Airway epithelial cell (primary cell): ENCODE measurements at places on chromosomes 16 and 17. TPM values are rescaled to one million over a fixed set of nuclear protein-coding genes. Genes with fewer than 3 reads are reported as not detected.

Gene RGS9
- total RNA-seq, result 1.2 and 1.8 TPM in 2 replicates

Gene DOC2A
- total RNA-seq, result 0.71 TPM in 1 of 2 replicates, not detected in the other

Gene KRT15
- total RNA-seq, result 292 and 317 TPM in 2 replicates

Gene PPP1R1B
- total RNA-seq, result 1.3 and 2.5 TPM in 2 replicates

Gene SPATA20
- total RNA-seq, result 34.8 and 35.6 TPM in 2 replicates

Gene ERBB2
- total RNA-seq, result 57.0 and 69.2 TPM in 2 replicates

Gene SLC38A8
- total RNA-seq, result not detected in 2 replicates

Gene KREMEN2
- 22.7 and 23.4 TPM in 2 replicates for total RNA-seq

Gene CCL5
- total RNA-seq, result not detected in 2 replicates

Gene NAT9
- total RNA-seq, result 22.3 and 24.6 TPM in 2 replicates

Gene AP2B1
- 81.5 and 117 TPM in 2 replicates for total RNA-seq

Gene IRX5
- 19.5 and 25.1 TPM in 2 replicates for total RNA-seq

Gene OSGIN1
- total RNA-seq, result 3.5 and 3.9 TPM in 2 replicates

Gene RAB37
- total RNA-seq, result 0.05 and 0.42 TPM in 2 replicates

Gene ZFPM1
- total RNA-seq, result 2.2 and 3.0 TPM in 2 replicates

Gene TRPV3
- 2.0 and 4.9 TPM in 2 replicates for total RNA-seq

Gene DNAH17
- total RNA-seq, result not detected in 2 replicates

Gene LGALS9B
- total RNA-seq, result 0.79 and 2.5 TPM in 2 replicates

Gene DDX52
- total RNA-seq, result 15.5 and 21.2 TPM in 2 replicates

Gene TEX19
- not detected in 2 replicates for total RNA-seq

Gene G6PC1
- not detected in 2 replicates for total RNA-seq

Gene PDPR
- total RNA-seq, result 9.2 and 13.7 TPM in 2 replicates

Gene PRKCB
- total RNA-seq, result not detected in 2 replicates

Gene ZNF423
- total RNA-seq, result 0.09 and 0.14 TPM in 2 replicates

Gene TAC4
- total RNA-seq, result not detected in 2 replicates

Gene ARL5C
- not detected in 2 replicates for total RNA-seq

Gene LRRC37A
- total RNA-seq, result 0.49 and 0.93 TPM in 2 replicates

Gene SNN
- 17.9 and 19.5 TPM in 2 replicates for total RNA-seq

Gene ST6GALNAC1
- 9.9 and 12.2 TPM in 2 replicates for total RNA-seq

Gene PLA2G10
- not detected in 2 replicates for total RNA-seq

Gene LDAF1
- total RNA-seq, result 100 and 113 TPM in 2 replicates

Gene KDM6B
- 7.7 and 8.0 TPM in 2 replicates for total RNA-seq

Gene TMEM92
- total RNA-seq, result 5.6 and 7.5 TPM in 2 replicates

Gene MYCBPAP
- total RNA-seq, result 0.60 TPM in 1 of 2 replicates, not detected in the other

Gene KCNH4
- not detected in 2 replicates for total RNA-seq

Gene CFDP1
- 36.8 and 56.3 TPM in 2 replicates for total RNA-seq

Gene TRPV2
- total RNA-seq, result 2.9 and 3.9 TPM in 2 replicates

Gene WBP2
- total RNA-seq, result 39.0 and 54.4 TPM in 2 replicates

Gene ASGR2
- total RNA-seq, result not detected in 2 replicates

Gene OTOA
- total RNA-seq, result not detected in 2 replicates

Gene MRPL28
- total RNA-seq, result 171 and 215 TPM in 2 replicates

Gene ADAD2
- total RNA-seq, result not detected in 2 replicates

Gene P2RX1
- not detected in 2 replicates for total RNA-seq

Gene KRTAP4-1
- total RNA-seq, result not detected in 2 replicates

Gene SLFN12L
- total RNA-seq, result 0.88 TPM in 1 of 2 replicates, not detected in the other

Gene PRAC1
- not detected in 2 replicates for total RNA-seq

Gene ANKRD40CL
- total RNA-seq, result not detected in 2 replicates

Gene CCDC200
- not detected in 2 replicates for total RNA-seq

Gene ITGAL
- total RNA-seq, result not detected in 2 replicates

Gene CSH1
- not detected in 2 replicates for total RNA-seq

Gene MVD
- 198 and 203 TPM in 2 replicates for total RNA-seq

Gene FOXN1
- total RNA-seq, result 2.7 and 11.1 TPM in 2 replicates

Gene ZP2
- not detected in 2 replicates for total RNA-seq
